NCI-H1105 treated with DMSO at 0.1 percent for 48 hours (cell line): ENCODE measurements at places on chromosomes 4 and X.
A peak's percentile ranks its signal among the peaks of the same experiment; 100 is the strongest.

- no peak for DNase-seq
Measured at GRCh38 chr4:8238515-8239053, 31.0 kb upstream of the HTRA3 start.

- DNase-seq = no peak
Measured at GRCh38 chr4:47050761-47051725, 19.7 kb downstream of the GABRB1 start.

DNA sequence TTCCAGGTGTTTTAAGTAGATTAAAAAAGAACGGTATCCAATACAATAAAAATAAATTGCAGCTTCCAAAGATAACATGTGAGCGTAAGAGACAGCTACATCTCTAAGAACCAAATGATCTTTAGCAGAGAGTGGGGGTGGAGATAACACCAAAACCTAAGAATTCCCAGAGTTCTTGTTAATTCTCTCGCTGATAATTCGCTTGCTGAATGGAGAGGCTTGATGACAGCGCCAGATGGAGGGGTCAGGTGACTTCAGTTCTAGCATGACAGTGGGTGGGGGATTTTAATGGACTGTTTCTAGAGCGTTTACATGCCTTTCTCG, 2.3 kb downstream of the CLCN4 start:
- DNase-seq = peak; percentile 52

DNA sequence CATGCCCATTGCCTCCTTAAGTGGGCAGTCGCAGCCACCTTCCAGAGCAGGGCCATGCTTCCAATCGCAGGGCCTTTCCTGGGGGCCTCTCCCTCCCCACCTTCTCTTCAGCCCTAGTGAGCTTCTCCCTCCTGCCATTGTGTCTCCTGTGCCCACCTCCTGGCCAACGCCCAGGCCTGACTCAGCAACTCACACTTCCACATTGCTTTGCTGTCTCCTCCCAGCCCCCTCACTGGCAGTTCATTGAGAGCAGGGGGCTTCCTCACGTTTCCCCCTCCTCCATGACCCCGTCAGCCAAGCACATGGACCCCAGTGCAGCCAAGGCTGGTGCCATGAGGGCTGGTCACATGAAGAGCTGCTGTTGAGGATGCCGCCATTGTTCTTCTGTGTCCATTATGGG, 25.9 kb downstream of the HTRA3 start:
- no peak for DNase-seq

GRCh38 chr4:119729835-119730670, 101.4 kb upstream of the PDE5A start:
- no peak for DNase-seq
